Tongue (tissue), 3 donors: ENCODE measurements at places on chromosomes 16 and 17. TPM values are rescaled to one million over a fixed set of nuclear protein-coding genes. Genes with fewer than 3 reads are reported as not detected.
A peak's percentile ranks its signal among the peaks of the same experiment; 100 is the strongest.

Gene SLFN13
- total RNA-seq, result 6.2 TPM

Gene SMIM36
- not detected for total RNA-seq

Gene TOX3
- 0.31 TPM for total RNA-seq

Gene ASGR2
- not detected for total RNA-seq

GRCh38 chr16:152141-153128 lies at the start of gene HBZ:
Gene HBZ (plus strand): TSS chr16:152644. CDS start chr16:152910, 266 bp downstream.
- no peak for DNase-seq

- DNase-seq, result no peak
These were observed 9.6 kb upstream of the DLX4 start for GRCh38 chr17:49959183-49959935.

DNA sequence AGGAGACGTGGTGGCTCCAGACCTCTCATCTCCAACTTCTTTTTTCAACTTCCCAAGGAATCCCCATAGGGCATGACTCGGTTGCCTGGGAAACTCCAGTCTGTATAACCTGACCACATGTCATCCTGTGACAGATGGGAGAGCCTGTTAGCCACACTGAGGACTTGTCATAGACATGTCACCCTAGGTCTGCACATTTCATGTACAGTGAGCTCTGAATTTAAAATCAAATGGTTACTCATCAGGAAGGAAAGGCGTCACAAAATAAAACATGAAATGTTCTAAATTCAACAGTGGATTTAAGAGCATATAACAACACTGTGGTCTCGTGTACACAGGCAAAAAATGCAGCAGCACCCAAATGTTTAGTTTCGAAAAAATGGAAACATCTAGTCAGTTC lies 22.2 kb upstream of the ADAMTS18 start:
- no peak for DNase-seq

GRCh38 chr16:70490261-70490660 lies 33.1 kb downstream of the COG4 start:
- DNase-seq, result peak; percentile 31

DNA sequence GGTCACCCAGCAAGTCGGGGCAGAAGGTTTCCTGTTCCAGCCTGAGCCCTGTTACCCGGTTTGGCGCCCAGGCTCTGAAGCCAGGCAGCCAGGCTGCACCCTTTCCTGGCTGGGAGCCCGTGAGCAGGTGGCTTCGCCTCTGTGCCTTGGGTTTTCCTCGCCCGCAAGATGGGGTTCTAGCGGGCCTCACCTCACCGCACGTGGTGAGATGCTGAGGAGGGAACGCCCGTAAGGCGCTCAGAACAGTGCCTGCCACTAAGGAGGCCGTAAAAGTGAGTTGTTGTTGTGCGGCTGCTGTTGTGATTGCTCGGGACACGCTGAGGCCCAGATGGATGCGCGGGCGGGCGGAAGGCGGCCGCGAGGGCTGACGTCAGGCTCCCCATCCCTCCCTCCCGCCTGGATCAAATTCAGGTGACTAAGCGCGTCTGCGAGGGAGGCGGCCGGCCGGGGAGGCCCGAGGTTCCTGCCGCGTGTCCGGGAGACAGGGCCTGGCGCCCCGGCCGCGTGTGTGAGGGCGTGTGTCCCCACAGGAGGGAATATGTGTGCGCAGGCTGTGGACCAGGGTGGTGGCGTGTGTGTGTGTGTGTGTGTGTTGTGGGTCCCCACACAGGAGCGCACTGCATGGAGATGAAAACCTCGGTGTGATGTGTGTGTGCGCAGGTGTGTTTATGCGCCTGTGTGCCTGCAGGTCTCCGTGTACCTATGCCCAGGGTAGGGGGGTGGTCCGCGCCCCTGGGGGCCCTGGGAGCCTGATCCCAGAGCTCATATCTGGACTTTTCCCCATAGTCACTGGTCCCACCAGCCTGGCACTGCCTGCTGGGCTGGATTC lies 4.3 kb downstream of the CAMKK1 start:
- peak; percentile 88 for DNase-seq

GRCh38 chr16:591231-591630 lies 1.4 kb downstream of the RAB40C start:
- DNase-seq, result no peak

Gene GRN
- total RNA-seq, result 137 TPM

- DNase-seq, result no peak
These were observed 1.4 kb upstream of the KRT19 start for GRCh38 chr17:41529491-41529915.

Gene HOXB5
- total RNA-seq, result not detected

- peak; percentile 29 for DNase-seq
These were observed 930.9 kb upstream of the CDH8 start for GRCh38 chr16:62967163-62967562.

DNA sequence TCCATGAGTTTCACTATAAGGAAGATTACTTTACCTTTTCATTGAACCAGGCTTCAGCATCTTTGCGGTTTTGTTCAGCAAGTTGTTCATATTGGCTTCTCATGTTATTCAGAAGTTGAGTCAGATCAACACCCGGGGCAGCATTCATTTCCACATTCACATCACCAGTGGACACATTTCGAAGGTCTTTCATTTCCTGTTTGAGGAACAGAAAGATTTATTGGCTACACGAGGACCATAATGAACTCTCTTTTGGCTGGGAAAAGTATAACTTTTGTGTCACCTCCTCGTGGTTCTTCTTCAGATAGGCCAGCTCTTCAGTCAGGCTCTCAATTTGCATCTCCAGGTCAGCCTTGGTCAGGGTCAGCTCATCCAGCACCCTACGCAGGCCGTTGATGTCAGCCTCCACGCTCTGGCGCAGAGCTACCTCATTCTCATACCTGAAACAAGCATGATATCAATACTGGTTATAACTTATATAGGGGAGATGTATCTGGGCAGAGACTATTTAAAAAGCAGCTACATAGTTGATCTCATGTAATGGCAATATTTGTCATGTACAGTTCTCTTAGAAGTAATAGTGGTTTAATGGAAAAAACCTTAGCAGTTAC lies 2.1 kb downstream of the KRT10 start:
- no peak for DNase-seq
